Cortex of kidney (tissue), 1 donor: ENCODE measurements at places on chromosomes 7 and 10.

GRCh38 chr7:36949711-36950600 is 225.7 kb upstream of the AOAH start:
- DNase-seq: no peak

DNA sequence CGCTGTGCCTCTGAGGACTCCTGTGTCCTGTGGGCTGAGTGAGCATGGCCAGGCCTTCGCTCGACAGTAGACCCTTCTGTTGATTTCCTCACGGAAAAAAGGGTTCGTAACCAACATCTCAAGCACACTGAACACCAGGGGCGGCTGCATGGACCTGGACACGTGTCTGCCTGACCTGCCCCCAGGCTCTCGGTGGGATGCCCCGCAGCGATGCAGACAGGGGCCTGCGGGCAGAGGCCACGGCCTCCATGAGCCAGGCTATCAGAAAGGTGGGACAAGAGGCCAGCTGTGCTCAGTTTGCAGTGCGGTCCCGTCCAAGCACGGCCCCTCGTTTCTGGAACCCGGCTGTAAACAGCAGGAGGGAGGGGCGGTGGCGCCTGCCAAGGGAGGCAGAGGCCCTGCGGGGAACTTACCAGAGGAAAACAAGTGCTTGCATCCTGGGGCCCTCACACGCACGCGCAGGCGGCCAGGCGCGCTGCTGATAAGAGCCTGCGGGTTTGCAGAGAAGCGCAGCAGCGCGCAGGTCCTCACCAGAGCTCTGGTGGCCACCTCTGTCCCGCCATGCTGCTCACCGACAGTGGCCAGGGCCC is 10.6 kb downstream of the GPR146 start:
- no peak for DNase-seq

DNA sequence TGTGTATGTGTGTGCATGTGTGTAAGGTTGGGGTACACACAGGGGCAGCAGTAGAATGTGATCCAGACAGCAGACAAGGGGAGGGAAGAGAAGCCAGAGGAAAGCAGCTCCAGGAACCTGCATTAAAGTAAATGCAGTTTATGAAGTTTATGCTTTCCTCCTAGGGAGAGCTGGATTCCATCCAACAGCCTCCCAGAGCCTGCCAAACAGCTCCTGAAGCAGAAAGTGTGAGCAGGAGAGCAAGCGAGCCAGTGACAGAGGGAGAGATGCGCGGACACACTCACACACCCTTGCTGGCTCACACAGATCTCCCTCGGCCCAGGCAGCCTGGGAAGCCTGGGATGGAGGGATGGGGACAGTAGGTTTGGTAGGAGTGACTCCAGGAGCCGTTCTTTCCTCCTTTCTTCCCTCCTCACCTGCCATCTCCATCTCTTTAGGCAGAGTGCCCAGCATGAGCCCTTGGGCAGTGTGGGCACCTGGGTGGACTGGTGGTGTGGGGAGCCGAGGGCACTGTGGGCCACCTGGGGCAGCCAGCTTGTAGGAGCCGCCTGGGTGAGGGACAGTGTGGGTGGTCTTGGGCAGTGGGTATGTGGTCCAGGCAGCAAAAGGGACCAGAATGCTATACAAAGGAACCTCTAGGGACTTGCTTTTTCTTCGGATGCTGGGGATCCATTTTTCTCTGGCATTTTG is 46.1 kb downstream of the PAX2 start:
- no peak for DNase-seq

GRCh38 chr7:102891693-102892261 is 21.0 kb upstream of the LRRC17 start:
- no peak for DNase-seq

DNA sequence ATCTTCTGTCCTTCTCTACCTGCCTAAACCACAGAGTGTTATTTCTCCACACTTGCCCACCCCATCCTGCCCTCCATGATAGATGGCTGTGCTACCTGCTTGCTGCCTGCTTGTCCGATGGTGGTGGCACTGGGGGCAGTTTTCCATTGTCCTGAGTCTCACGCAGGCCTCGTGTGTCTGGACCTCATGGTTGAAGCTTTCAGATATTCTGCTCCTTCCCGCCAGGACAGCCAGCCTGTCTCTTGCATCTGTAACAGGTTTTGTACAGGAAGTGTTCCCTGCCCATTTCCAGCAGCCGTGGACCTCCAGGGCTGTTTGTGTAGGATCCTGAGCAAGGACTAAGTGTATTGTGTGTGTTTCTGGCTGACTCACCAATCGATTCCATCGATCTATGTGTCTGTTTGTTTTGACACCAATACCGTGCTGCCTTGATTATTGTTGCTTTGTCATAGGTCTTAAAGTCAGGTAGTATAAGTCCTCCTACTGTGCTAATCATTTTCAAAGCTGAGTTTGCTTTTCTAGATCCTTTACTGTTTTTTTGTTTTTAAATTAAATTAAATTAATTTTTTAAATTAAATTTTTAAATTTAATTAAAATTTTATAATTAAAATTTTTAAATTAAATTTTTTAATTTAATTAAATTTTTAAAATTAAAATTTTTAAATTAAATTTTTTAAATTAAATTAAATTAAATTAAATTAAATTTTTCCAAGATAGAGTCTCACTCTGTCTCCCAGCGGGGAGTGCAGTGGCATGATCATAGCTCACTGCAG is 8.5 kb downstream of the IL15RA start:
- no peak for DNase-seq

GRCh38 chr7:68276725-68277124 is 1280.1 kb downstream of the TYW1 start:
- no peak for DNase-seq

- no peak for DNase-seq
Measured at GRCh38 chr7:1884583-1885350, 214.7 kb downstream of the ELFN1 start.

DNA sequence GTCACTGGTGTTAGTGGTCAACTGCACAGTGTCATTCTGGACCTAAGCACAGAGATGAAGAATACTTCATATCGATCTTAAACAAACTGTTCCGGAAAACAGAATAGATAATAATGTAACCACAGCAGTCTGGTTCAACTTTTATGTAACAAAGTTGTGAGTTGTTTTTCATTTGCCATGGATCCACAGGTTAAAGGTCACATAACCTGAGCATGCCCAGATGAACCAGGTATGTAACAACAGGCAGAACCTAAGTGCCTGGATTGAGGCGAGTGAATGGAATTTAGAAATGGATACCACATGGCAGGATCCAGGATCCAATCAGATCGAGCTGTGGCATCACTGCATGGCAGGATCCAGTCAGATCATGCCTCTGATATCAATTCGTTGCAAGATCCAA is 87.1 kb downstream of the CLEC2L start:
- DNase-seq: no peak

- no peak for DNase-seq
Measured at GRCh38 chr10:3850999-3851937, 66.3 kb upstream of the KLF6 start.

GRCh38 chr10:287814-288213 is 152.6 kb downstream of the ZMYND11 start:
- DNase-seq: no peak

DNA sequence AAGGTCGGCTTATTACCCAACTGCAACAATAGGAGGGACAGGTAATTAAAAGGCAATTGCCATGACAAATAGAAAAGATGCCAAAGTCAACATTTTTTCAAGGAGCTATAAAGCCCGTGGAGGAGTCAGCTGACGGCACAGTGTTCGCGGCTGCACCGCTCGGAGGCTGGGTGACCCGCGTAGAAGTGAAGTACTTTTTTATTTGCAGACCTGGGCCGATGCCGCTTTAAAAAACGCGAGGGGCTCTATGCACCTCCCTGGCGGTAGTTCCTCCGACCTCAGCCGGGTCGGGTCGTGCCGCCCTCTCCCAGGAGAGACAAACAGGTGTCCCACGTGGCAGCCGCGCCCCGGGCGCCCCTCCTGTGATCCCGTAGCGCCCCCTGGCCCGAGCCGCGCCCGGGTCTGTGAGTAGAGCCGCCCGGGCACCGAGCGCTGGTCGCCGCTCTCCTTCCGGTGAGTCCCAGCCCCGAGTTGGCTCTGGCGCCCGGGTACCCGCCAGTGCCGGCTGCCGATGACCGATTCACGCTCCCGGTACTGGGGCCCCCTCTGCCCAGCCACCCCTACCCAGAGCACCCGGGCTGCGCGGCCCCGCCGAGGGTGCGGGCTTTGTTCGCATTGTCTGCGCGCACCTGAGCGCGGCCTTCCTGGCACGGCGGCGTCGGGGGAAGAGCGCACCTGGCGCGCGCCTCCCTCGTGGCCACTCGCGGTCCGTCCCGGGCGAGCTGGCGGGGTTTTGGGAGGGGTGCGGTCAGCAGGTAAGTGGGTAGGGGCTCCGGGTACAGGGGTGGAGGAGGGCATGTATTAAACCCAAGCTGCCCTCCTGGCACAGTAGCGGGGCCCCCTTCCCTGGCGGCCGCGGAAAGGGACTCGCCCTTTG is at the start of gene VWA2:
TSS of gene VWA2 (plus strand) at position 138 of the 877 bp plus-strand sequence. CDS start 9,460 bp downstream, outside the sequence.
- DNase-seq: no peak

- DNase-seq: no peak
Measured at GRCh38 chr10:30986053-30986555, 45.6 kb downstream of the ZNF438 start.
